Left ventricle myocardium superior (tissue), 1 donor: ENCODE measurements at places on chromosomes 12 and 14. TPM values are rescaled to one million over a fixed set of nuclear protein-coding genes. Genes with fewer than 3 reads are reported as not detected.

Gene TEX52
- total RNA-seq: not detected

Gene VRTN
- total RNA-seq: not detected

Gene PTPN21
- 37.8 TPM for total RNA-seq

Gene FIGNL2
- total RNA-seq: 0.35 TPM

Gene FOXG1
- not detected for total RNA-seq

Gene KLRD1
- total RNA-seq: 1.5 TPM

Gene FOXM1
- 0.79 TPM for total RNA-seq

Gene TBC1D30
- 0.47 TPM for total RNA-seq

GRCh38 chr12:13247596-13247995, 51.1 kb downstream of the EMP1 start:
- no peak for DNase-seq

DNA sequence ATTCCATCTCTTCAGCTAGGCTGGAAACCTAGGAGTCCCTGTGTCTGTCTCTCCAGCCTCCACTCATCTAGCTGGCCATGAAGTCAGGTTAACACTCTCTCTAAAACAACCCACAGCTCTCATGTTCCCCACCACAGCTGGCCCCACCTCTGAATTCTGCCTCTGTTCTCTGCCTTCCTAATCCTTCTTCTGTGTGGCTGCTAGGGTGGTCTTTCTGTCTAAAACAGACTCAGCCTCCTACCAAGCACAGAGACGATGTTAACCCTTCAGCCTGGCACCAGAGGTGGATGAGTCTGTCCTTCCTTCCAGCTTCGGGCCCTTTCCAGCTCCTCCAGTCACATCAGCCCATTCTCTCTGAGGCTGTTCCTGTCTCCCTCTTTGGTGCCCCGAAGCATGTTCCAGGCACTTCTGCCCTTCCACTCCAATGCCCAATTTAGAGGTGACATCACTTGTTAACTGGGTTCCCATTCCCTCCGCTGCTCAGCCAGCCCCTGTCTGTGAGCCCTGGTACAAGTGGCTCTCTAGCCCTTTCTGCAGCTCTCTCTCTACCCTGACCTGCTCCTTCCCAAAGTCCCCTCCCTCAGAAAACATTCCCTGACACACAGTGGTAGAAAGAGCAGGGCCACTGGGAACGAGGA, 9.1 kb downstream of the FIGNL2 start:
- DNase-seq: no peak

DNA sequence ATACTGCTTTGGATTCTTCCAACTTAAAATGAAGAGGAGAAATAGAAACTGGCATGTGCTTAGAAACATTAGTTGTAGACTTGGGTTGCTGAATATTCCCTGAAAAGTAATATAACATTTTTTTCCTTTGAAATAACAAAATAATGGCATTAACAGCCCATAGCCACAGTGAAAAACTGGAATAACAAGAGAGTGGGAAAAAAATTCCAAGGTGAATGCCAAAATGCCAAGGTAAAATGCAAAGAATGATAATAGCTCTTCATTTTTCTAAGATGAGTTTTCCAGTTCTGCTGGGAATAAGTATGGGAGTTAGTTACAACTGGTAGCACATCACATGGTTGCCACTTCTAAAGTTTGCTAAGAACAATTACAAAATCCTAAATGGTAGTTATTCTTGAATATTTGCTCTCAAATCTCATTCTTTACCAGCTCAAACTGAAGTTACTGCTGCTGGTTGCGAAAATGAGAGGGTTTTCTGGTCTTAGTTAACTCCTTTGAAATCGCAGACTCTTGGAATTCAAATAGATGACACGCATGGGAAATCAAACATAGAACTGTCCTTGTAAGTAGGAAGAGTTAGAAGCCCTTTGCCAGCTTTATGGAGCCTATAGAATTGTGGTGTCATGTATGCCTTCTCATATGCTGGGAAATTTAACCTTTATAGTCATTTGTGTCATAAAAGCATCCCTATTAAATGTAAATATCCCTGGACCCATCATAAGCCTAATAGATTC, 165.0 kb upstream of the DCN start:
- no peak for DNase-seq

DNA sequence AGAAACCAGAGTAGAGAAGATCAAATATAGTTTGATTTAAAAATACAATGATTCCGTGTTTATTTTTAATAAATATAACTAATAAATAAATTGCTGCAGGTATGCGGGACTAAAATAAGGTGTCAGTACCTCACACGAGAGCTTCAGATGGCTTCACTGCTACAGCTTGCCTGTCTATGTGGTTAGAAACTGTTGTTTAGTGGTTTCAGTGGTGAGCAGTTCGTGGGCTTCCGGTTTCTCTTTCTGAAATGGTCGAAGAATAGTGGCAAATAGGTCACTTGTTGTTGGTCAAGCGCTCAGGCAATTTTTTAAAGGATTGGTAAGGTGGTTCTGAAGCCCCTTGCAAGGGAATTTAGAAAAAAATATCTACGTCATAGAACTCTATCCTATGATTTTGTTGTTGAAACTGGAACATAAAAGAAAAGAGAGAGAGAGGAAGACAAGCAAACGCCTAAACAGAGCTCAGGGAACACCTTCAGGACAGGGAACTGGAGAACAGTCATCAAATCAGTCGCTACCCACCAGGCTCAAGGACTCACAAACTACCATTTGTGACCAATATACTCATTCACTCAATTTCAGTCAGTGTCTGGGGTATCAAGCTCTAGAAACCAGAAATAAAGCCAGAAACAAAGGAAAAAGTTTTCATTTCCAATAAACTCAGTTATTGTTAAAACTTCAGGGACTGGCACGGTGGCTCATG, 31.3 kb downstream of the GABARAPL1 start:
- no peak for DNase-seq

DNA sequence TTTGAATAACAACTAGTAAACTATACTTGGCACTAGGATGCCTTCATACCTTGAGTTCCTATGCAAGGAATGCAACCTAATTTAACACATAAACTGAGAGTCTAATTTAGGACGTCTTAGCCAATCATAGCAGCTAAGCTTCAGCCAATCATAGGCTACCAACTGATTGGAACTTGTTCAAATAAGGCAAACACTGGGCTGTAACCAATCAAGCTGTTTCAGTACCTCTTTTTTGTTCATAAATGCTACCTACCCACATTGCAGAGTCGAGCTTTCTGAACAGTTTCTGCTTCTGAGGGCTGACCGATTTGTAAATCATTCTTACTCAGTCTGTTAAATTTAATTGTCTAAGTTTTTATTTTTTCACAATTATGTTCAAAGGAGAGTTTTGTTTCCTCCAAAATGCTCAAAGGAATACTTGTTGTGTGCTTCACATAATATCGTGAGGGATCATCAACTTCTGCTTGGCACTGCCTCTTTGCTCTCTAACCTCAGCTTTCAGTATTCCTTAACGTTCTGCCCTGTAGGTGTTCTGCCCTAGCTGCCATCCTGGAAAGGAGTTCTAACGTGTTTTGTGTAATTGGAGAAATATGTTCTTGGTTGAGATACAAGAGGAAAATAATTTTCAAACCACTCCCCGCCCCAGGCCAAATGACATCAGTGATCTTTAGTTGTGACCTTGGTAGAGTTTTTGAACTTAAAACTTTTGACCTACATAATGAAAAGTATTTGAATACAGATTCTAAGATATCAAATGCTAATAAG, 380.4 kb upstream of the MIS18BP1 start:
- DNase-seq: no peak

DNA sequence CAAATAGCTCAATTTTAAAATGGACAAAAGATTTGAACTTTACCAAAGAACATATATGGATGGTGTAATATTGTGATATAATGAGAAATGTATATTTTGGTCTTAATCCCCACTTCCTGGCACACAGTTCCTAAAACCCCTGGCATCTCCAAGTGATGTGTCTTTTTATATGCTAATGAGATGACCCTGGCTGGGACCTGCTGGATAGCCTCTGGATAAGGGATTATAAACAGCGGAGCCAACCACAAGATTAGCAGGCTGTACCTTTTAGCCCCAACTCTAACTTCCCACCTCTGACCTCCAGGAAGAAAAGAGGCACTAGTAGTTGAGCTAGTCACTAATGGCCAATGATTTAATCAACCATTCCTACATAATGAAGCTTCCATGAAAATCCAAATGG, 130.0 kb downstream of the DPF3 start:
- DNase-seq: no peak

GRCh38 chr14:43308421-43309110, 1198.5 kb downstream of the FSCB start:
- DNase-seq: no peak

- no peak for DNase-seq
These were observed 44.8 kb downstream of the ARHGAP5 start for GRCh38 chr14:32121948-32122347.

DNA sequence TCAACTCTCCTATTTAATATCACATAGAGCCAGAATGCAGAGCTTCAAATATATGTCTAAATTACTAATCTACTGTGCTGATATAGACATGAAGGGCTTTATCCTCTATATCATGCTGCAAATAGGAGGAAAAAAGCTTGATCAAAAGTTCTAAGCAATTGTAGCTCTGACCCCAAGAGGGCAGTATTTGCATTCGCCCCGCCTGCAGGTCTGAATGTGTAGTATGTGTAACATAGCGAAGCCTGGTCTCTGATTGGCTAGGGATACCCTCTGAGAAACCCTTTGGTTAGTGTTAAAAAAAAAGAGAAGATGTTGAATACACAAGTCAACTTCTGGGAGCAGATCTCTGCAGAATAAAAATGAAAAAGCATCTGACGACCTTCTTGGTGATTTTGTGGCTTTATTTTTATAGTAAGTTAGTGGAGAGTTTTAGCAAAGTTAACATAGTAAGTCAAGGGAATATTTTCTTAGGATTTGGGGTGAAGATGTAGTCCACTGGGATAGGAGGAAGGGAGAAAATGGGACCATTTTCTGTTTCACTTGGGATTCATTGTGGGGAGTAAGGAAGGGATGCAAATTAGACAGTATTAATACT, 151.6 kb upstream of the OR4E1 start:
- no peak for DNase-seq

GRCh38 chr12:93804392-93805179, 127.4 kb downstream of the CRADD start:
- no peak for DNase-seq

DNA sequence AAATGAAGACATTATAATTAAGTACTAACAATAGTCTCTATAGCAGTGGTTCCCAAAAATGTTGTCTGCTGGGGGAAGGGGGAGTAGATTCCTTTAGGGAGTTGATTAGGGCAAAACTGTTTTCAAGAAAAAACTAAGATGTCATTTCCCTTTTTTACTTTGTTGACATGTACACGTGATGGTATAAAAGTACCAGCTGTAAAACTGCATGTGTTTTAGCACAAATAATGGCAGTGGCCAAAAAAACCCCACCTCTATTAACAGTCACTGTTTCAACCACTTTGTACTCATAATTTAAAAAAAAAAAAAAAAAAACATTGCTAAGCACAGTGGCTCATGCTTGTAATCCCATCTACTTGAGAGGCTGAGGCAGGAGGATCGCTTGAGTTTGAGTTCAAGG, 61.7 kb downstream of the PPP1R12A start:
- DNase-seq: no peak

DNA sequence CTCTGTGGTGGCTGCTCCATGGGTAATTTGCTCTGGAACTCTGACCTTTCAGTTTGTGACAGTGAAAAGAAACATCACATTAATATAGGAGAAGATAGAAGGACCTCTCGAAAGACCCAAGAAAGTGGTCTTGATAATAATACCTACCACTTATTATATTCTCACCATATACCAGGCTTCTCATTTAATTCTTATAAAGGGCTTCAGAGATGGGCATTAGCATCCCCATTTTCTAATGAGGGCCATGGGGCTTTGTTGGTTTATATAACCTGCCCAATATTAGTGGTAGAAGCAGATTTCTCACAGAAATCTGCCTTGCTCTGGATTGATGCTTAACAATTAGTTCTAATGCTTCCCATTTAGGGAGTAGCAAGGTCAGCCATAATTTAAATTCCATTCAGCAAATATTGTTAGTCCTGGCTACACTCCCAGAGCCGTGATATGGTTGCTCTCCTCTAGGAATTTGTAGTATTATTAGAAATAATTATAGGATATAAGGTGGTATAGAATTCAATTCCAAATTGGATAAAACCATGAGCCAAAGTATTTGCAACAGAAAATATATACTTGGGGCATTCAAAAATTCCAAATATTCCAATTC, 7.4 kb upstream of the AMIGO2 start:
- DNase-seq: no peak

GRCh38 chr14:54440476-54440872, 700 bp downstream of the CNIH1 start:
- DNase-seq: no peak

GRCh38 chr12:2609020-2609419, 185.8 kb upstream of the FKBP4 start:
- no peak for DNase-seq

DNA sequence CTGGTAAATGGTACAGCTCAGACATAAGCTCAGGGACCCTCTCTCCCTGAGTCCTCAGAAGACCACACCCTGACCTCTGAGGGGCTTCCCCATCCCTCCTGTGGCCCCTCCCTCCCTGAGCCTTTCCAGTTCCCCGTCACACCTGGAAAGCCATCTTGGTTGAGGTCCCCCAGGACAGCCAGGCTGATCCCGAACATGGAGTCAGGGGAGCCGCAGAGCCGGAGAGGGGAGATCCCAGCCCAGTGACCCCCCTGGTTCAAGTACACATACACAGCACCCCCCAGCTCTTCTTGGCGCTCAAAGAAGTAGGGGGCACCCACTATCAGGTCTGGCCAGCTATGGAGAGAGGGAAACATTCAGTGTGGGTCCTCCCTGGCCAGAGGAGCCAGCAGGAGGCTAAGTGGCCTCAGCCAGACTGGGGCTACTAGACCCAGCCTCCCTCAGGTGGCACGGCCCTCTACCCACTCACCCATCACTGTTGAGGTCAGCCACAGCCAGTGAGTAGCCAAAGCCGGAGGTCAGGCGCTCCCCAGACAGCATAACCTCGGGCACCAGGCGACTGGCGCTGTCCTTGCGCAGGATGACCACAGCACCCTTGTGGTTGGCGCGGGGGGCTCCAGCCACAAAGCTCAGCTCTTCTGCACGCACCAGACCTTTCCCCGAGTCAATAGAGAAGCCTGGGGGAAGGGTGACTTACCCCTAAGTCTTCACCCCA, 9.3 kb downstream of the ITGA7 start:
- DNase-seq: peak; percentile 28

DNA sequence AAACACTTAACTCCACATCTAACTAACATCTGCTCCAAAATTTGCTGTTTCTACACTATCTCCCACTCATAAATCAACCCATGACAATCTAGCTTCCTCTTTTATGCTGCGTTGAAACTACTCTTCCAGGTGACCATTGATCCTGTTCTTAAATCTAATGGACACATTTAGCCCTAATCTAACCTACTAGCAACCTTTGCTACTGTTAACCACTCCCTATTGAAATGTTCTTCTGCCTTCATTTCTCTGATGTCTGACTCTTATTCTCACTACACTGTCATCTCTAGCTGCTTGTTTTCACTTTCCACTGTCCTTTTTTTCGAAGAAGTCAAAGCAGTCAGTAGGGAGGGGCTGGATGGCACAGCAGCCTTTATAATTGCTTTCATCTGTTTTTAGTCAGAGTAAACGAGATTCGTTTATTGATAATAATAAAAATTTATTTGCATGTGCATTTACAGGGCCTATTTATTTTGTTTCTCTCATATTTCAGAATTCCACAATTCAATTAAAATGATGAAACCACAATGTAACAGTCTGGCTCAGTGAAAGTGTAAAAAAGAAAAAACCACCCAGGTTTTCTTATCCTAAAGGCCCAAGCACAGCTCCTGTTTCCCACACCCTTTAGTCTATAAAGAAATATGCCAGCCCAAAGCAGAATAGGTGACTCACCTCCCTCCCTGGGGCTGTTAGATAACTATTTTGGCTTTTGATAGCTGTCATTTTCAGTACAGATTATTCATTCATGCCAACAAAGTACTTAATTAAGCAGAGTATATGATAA, 44.9 kb downstream of the ATP2B1 start:
- no peak for DNase-seq
